HCT116 (cell line): ENCODE measurements at places on chromosomes 7 and 10. TPM values are rescaled to one million over a fixed set of nuclear protein-coding genes. Genes with fewer than 3 reads are reported as not detected.

DNA sequence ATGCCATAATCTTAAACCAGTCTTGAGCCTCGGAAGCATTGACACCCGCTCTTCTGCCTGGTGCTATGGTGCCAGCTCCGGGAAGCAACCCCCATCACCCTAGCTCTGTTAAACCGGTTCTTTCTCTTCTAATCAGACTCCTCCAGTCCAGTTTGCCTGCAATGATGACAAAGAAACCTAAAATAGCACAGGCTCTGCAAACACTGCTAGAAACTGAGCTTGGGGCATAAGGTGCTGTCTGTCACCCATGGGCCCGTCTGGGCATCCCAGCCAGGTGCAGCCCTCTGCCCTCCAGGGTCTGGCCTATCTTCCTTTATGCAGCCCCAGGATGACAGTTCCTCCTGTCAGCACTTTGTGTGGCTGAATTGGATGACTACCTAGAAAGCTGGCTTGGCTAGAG lies 14.2 kb upstream of the CAMK2G start:
- H3K4me1 ChIP-seq, result peaks cover 87% of the 10 kb centered on the region
- no peaks in the 10 kb centered on the region for H3K27me3 ChIP-seq
- peak overlapping the region; percentile 13 for H3K4me3 ChIP-seq
- no peak for DNase-seq

DNA sequence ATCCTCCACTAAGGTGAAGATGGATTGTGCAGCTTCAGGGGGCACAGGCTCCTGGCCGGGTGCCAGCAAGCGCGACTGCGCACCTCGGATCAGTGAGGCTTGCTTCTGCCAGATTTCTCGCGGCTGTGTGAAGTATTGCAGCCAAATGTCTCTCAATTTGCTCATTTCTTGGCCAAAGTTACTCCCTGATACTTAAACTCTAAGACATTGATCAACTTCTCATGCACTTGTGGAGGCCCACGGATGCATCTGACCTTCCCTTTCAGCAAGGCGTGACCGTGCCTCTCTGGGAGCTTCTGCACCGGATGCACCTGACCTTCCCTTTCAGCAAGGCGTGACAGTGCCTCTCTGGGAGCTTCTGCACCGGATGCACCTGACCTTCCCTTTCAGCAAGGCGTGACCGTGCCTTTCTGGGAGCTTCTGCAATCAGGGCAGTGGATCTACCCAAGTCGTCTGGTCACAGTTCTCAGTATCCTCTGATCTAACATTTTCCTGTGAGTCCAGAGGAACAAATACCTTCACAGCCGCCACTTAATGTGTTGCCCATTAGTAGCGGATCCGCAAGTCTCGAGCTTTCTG lies 248.3 kb downstream of the ADARB2 start:
- no peak overlapping the region for H3K4me3 ChIP-seq
- no peaks in the 10 kb centered on the region for H3K4me1 ChIP-seq
- H3K36me3 ChIP-seq, result no peaks in the 10 kb centered on the region
- H3K27ac ChIP-seq, result no peak overlapping the region

- no peak overlapping the region for H3K27ac ChIP-seq
- H3K4me1 ChIP-seq, result peaks cover 4% of the 10 kb centered on the region; the same call in 1 of the 2 replicates
- DNase-seq, result no peak
- no peak overlapping the region for H3K4me3 ChIP-seq
- no peaks in the 10 kb centered on the region for H3K27me3 ChIP-seq
These were observed 115.0 kb downstream of the ADCY1 start for GRCh38 chr7:45689011-45689796.

Gene LRRC17
- 0.47 TPM for total RNA-seq

DNA sequence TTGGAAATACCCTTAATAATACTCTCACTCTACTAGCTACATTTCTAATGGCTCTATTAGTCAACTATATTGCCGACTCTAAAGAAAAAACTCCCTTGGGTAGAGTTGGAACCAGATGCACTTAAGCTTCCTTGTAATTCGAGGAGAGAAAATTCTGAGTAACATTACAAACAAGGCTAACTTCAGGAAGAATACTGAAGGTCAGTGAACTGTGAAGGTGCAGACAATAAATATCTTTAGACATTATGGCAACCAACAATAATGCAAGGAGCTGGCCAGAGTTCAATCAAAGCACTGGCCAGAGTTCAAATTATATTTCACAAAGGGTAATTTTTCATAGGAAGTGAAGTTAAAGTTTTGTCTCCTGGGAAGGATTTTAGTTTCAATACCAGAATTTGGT lies 40.7 kb upstream of the MRLN start:
- DNase-seq, result no peak
- no peak overlapping the region for H3K27ac ChIP-seq
- H3K36me3 ChIP-seq, result peaks cover 14% of the 10 kb centered on the region; the same call in 1 of the 2 replicates
- no peaks in the 10 kb centered on the region for H3K27me3 ChIP-seq

Gene UNCX
- not detected for total RNA-seq

- no peak overlapping the region for H3K4me3 ChIP-seq
- DNase-seq, result no peak
- H3K36me3 ChIP-seq, result no peaks in the 10 kb centered on the region
- no peaks in the 10 kb centered on the region for H3K4me1 ChIP-seq
These were observed 96.8 kb downstream of the GLCCI1 start for GRCh38 chr7:8065356-8065813.

Gene LAMB4
- total RNA-seq, result not detected

DNA sequence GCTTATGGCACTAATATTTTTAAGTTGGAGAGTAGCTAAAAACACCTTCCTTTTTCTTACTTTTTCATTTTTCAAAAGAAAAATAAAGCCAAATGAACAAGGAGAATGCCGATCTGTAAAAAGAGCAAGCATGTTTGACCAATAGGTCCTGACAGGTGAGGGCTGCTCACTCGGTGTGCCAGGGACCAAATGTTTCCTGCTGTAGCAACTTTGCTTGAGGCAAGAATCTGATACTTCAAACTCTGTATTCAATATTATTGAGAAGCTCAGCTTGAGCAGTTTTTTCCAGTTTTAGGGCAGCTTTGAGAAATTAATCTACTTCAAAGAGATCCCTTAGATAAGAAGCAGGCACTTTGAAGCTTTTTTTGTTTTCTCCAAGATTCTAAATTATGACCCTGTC lies 298.1 kb downstream of the BICC1 start:
- DNase-seq, result no peak
- H3K4me1 ChIP-seq, result no peaks in the 10 kb centered on the region; the same call in 1 of the 2 replicates
- no peak overlapping the region for H3K27ac ChIP-seq
- no peaks in the 10 kb centered on the region for H3K27me3 ChIP-seq

- no peak overlapping the region for H3K27ac ChIP-seq
- H3K4me3 ChIP-seq, result no peak overlapping the region
- no peaks in the 10 kb centered on the region for H3K4me1 ChIP-seq
- DNase-seq, result peak; percentile 4
- H3K27me3 ChIP-seq, result peaks cover 66% of the 10 kb centered on the region
- H3K36me3 ChIP-seq, result no peaks in the 10 kb centered on the region
These were observed 45.9 kb upstream of the WDR11 start for GRCh38 chr10:120805014-120805812.

DNA sequence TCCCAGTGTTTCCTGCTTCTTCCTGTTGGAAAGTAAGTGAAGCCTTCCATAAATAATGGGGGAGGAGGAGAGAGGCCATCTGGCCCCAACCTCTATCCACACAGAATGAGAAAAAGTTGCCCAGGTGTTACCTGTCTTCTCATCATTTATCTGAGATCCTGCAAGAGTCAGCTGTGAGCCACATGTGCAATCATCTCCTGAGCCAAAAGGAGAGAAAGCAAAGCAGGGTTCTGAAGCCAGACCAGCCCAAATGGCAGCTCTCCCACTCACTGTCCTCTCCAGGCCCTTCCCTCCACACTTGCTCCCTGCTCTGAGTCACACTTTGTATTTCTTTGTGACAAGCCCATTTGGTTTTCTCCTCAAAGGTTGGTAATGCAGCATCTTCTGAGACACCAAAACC lies 65.9 kb downstream of the FAM204A start:
- H3K4me3 ChIP-seq, result no peak overlapping the region
- no peak overlapping the region for H3K27ac ChIP-seq
- DNase-seq, result no peak
- H3K4me1 ChIP-seq, result peaks cover 8% of the 10 kb centered on the region
- no peaks in the 10 kb centered on the region for H3K36me3 ChIP-seq

DNA sequence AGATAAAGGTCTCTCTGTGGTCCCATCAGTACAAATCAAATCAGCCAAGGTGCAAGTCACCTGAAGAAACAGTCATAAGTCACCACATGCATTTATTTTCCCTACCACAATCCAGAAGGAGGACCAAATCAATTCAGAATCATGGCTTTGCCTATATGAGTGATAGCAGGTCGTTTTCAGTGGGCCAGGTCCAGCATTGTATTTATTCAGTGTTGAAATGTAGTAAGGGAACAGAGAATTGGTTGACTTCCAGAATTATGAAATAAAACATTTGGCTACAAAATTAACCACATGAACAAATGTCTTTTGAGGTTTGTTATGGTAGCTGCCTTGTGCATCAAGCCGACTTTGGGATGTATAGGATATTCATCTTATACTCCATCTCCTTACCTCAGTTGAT lies 88.4 kb downstream of the POLR1F start:
- H3K27me3 ChIP-seq, result 0 out of 2 replicates have a peak, but pooled peaks cover 3% of the 10 kb centered on the region
- H3K4me1 ChIP-seq, result peaks cover 8% of the 10 kb centered on the region
- no peak for DNase-seq
- no peak overlapping the region for H3K4me3 ChIP-seq
- no peak overlapping the region for H3K27ac ChIP-seq
- H3K36me3 ChIP-seq, result no peaks in the 10 kb centered on the region

GRCh38 chr7:70614237-70615045 lies 517.5 kb upstream of the GALNT17 start:
- no peak overlapping the region for H3K27ac ChIP-seq
- H3K27me3 ChIP-seq, result no peaks in the 10 kb centered on the region
- no peaks in the 10 kb centered on the region for H3K4me1 ChIP-seq

DNA sequence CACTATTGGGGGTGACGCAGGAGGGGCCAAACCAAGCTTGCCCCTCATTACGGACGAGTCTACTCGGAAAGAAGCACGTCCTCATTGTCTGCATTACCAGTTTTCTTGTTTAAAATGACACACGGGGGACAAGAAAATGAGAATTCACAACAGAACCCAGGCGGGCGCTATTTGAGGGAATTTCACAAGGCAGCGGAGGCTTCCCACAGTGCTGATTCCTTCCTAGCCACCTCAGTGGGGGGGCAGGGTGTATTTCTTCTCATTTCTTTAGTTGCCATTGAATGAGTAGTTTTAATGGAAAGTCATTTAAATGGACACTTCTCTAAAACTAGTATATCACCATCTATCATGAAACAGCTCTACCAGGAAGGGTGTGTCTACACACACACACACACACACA lies 42.9 kb downstream of the NRAP start:
- H3K4me3 ChIP-seq, result no peak overlapping the region
- H3K36me3 ChIP-seq, result no peaks in the 10 kb centered on the region
- DNase-seq, result no peak
- peaks cover 62% of the 10 kb centered on the region for H3K27me3 ChIP-seq
- H3K4me1 ChIP-seq, result no peaks in the 10 kb centered on the region

- DNase-seq, result no peak
- H3K27me3 ChIP-seq, result no peaks in the 10 kb centered on the region
- H3K27ac ChIP-seq, result no peak overlapping the region
- H3K4me3 ChIP-seq, result no peak overlapping the region
These were observed 13.6 kb downstream of the NKX1-2 start for GRCh38 chr10:124436191-124436638.

DNA sequence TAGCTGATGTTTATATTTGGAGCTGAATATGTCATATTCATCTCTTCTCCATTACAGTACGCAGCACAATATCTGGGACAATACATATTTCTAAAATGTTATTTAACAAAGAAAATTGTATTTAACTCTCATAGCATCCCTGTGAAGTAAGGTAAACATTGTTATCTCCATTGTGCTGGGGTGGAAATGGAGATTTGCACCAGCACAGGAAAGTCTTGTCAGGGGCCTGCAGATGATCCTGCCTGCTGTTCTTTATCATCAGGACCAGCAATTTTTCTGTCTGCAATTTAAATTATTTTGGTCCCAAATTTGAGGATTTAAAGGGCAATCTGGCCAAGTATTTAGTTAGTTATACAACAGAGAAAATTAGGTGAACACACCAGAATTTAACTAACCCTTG lies 144.4 kb downstream of the CPED1 start:
- H3K36me3 ChIP-seq, result no peaks in the 10 kb centered on the region
- H3K4me1 ChIP-seq, result no peaks in the 10 kb centered on the region
- DNase-seq, result no peak
- no peak overlapping the region for H3K4me3 ChIP-seq
- no peak overlapping the region for H3K27ac ChIP-seq
- H3K27me3 ChIP-seq, result no peaks in the 10 kb centered on the region

DNA sequence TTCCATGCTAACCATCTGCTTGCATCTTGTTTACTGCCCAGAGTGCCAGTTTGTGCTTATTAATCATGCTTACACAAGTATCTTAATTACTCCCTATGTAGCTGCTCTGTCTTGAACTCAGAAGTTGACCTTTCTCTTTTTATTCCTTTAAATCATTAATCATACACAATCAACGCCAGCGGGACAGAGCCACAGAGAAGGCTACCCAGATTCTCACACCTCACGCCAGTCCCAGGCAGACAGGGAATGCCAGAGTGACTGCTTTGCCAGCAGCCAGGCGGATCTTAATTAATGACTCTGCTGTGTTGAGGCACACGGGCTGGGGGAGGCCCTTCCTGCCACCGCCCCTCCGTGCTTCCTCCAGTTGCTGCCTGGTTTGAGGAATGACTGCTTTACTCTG lies 229.4 kb downstream of the LRMDA start:
- no peaks in the 10 kb centered on the region for H3K4me1 ChIP-seq
- peaks cover 10% of the 10 kb centered on the region; the same call in 1 of the 2 replicates for H3K27me3 ChIP-seq
- no peaks in the 10 kb centered on the region for H3K36me3 ChIP-seq
- no peak overlapping the region for H3K4me3 ChIP-seq
- no peak for DNase-seq

Gene EBLN1
- total RNA-seq, result not detected

DNA sequence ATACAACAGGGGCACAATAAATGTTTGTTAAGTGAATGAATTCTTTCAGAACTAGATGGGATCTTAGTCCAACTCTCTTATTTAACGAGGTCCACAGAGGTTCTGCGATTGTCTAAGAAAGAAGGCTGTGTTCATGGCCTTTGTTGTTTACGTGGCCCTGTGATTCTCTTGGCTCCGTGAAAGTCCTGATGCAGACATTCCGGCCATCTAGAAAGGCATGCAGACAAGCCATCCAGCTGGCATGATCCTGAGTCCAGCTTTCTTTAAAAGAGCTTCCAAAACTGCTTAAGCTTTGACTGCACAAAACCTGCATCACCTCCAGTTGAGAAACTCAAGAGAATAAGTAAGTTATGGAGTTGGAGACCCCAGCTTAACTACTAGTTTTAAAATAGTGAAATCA lies 26.0 kb downstream of the EGFR start:
- H3K27ac ChIP-seq, result no peak overlapping the region
- no peak for DNase-seq
- H3K4me1 ChIP-seq, result peaks cover 3% of the 10 kb centered on the region; the same call in 1 of the 2 replicates

Gene CCDC6
- total RNA-seq, result 54.9 TPM

Gene YWHAG
- 170 TPM for total RNA-seq
